ENCODE measurements at places on chromosomes 7 and 10. TPM values are rescaled to one million over a fixed set of nuclear protein-coding genes. Genes with fewer than 3 reads are reported as not detected.

Gene ZFYVE27
- 15.3 TPM for total RNA-seq

Gene HPS6
- 40.9 TPM for total RNA-seq

Gene PGAM1
- total RNA-seq = 737 TPM

Gene CEP55
- 8.3 TPM for total RNA-seq

Gene COMTD1
- 47.8 TPM for total RNA-seq

Gene HPS1
- 42.1 TPM for total RNA-seq

Gene MMD2
- not detected for total RNA-seq

Gene CCAR1
- 18.9 TPM for total RNA-seq

Gene DMBT1
- total RNA-seq = 0.40 TPM

Gene EGR2
- total RNA-seq = 23.9 TPM

Gene RP9
- 18.3 TPM for total RNA-seq

Gene HOXA5
- total RNA-seq = 134 TPM

Gene ASB4
- not detected for total RNA-seq

Gene C10orf105
- not detected for total RNA-seq

Gene MYPN
- total RNA-seq = 0.13 TPM

Gene HECW1
- 0.32 TPM for total RNA-seq

Gene INA
- 1.1 TPM for total RNA-seq

Gene MRLN
- total RNA-seq = not detected

Gene NPFFR1
- not detected for total RNA-seq

Gene KCP
- total RNA-seq = not detected

Gene RSPH10B
- not detected for total RNA-seq

Gene AIMP2
- 74.5 TPM for total RNA-seq

Gene SFTPD
- not detected for total RNA-seq

Gene FZD8
- 1.8 TPM for total RNA-seq

Gene STEAP1
- 30.1 TPM for total RNA-seq

Gene ZNF438
- total RNA-seq = 3.6 TPM

Gene FAM180A
- 3.6 TPM for total RNA-seq

Gene CPVL
- 1.7 TPM for total RNA-seq

Gene IL2RA
- total RNA-seq = not detected

Gene ZNF727
- total RNA-seq = not detected

Gene SLC18A3
- not detected for total RNA-seq

Gene SAMD9L
- 6.6 TPM for total RNA-seq

Gene OR2A1
- total RNA-seq = 0.24 TPM

Gene SEMA3D
- total RNA-seq = 1.6 TPM

Gene CABCOCO1
- total RNA-seq = 0.65 TPM

Gene TES
- total RNA-seq = 76.3 TPM

Gene RNF148
- total RNA-seq = not detected

Gene IPMK
- 3.7 TPM for total RNA-seq
